ENCODE measurements at places on chromosomes 1 and 21. TPM values are rescaled to one million over a fixed set of nuclear protein-coding genes. Genes with fewer than 3 reads are reported as not detected.

LCE1F gene
- not detected for total RNA-seq

SLC30A7 gene
- 4.8 TPM for total RNA-seq

SPATA46 gene
- total RNA-seq = not detected

SHISA4 gene
- 126 TPM for total RNA-seq

Data from psoas muscle (tissue), 8 donors.